ENCODE measurements at places on chromosomes 16 and 17.

GRCh38 chr17:59292174-59292523 lies 39.3 kb upstream of the YPEL2 start:
- no peak for DNase-seq

DNA sequence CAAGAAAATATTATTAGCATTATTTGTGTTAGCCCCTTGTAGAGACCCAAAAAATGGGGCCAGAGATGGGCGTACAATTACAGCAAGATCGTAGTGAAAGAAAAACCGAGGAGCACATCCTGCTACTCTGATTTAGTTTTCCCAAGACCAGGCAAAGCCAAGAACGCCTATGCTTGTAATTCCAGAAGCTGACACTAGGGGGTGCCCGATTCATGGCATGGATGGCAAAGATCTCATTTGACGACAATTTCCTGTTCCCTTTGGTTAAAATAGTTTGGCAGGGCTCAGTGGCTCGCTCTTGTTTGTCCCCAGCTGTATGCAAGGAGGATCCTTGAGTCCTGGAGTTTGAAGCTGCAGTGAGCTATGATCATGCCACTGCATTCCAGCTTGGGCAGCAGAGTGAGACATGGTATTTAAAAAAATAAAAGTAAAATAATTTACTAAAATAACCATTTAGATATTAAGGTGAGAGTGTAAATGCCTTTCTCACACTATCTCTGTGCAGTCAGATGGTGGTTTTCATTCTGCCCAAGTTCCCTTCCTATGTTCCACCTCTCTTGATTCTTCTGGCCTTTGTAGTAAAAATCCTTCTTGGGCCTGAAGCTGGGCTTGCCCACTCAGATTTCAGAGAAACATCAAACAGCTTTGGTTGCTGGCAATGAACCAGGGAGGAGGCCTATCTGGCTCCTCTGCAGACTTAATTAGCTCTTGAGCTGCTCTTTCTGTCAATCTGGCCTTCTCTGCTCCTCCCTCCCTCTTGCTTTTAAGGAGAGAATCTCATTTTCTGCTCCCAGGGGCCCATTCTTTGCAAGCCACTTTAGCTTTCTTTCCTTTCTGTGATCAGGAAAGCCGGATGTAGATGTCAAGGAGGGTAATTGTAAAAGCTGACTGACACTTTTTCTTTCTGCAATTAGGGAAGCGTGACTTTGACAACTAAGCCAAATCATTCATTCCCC lies 31.2 kb downstream of the TMEM238L start:
- peak; percentile 26 for DNase-seq

DNA sequence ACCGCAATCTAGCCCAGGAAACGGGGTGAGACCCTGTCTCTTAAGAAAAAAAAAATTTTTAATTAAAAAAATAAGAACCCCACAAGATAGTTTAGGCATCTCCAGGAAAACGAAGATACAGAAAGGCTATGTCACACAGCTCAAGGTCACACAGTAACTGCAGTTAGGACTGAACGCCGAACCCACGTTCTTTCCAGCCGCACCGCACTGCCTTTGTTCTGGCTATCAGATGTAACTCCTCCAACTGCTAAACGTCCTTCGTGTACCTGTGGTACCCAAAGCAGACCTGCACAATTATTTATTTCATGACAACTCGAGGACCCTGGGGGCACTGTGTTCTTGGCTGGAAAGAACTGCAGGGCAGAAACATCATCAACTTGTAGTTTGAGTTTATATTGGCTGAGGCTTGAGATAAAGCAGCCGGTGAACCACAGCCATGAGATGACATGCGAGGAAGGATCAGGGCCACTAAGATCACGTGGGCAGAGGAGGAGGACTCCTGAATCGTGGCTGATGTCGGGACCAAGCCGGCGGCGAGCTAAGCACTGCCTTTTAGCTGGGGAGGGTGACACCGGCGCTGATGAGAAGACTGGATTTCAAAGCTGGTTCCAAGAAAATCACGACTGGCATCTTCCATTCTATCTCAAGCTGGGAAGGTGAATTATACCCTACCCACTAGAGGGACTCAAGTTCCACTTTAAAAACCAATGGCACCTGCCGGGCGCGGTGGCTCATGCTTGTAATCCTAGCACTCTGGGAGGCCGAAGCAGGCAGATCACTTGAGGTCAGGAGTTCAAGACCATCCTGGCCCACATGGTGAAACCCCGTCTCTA lies 20.7 kb upstream of the MNT start:
- no peak for DNase-seq

DNA sequence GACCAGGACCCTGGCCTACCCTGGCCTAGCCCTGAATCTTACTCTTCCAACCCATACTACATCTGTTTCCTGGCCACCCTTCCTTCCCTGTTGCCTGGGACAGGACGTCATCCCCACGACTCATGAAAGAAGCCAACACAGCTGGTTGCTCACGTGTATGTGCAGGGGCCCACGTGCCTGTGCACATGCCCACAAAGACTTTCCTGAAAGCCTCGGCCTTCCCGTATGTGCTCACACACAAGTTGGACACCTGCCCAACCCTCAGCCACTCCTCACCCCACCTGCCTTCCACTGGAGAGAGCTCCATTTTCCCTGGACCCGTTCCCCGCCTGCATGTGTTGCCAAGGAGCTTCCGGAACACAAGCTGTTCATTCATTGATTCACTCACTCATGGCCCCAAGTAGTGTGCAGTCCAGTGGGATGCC lies 7.0 kb downstream of the PLXDC1 start:
- no peak for DNase-seq

DNA sequence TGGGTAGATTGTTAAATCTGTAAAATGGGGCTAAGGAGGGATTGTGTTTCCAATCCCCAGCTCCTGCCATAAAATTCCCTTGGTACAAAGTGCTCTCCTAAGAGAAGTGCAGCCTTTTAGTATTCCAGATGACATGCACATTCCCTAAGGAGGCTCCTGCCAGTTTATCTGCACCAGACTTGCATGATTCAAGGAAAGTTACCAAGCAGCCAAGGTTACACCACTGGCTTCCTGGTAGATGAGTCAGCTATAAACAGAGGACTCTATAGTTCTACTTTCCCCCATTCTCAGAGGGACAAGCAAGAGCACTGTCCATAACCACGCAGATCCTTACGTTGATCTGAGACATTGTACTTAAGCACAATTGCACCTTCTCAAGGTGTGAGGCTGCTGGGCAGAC lies 1.9 kb downstream of the CALB2 start:
- no peak for DNase-seq

- no peak for DNase-seq
Observed at GRCh38 chr17:17754719-17755686, 73.7 kb downstream of the RAI1 start.

DNA sequence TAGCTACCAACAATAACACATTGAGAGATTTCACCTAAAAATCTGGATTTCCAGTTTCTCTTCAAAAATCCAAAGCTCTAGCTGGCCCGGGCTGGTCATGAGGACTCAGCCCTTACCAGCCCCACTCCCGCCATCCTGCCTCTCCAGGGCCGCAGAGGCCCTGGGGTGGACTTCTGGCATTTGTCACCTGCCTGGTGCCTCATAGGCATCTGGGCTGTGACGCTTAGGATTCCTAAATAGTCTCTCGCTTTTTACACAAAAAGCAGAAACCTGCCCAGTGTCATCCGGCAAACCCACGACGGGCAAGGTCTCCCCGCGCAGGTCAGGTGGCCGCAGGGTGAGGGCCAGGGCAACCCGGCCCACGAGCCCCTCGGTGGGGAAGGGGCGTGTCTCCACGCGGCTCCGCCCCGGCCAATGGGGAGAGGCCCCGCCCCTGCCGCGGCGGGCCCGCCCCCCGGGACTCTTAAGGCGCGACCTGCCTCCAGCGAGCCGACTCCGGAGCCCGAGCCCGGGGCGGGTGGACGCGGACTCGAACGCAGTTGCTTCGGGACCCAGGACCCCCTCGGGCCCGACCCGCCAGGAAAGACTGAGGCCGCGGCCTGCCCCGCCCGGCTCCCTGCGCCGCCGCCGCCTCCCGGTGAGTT lies at the start of gene VASN:
TSS of gene VASN (plus strand) at position 492 of the 644 bp plus-strand sequence. CDS start 9,030 bp downstream, outside the sequence.
- peak; percentile 72 for DNase-seq

- peak; percentile 51 for DNase-seq
Observed at GRCh38 chr17:63707151-63707550, 7.2 kb upstream of the LIMD2 start.

GRCh38 chr17:8481089-8481488 lies 45.4 kb downstream of the NDEL1 start:
- no peak for DNase-seq

DNA sequence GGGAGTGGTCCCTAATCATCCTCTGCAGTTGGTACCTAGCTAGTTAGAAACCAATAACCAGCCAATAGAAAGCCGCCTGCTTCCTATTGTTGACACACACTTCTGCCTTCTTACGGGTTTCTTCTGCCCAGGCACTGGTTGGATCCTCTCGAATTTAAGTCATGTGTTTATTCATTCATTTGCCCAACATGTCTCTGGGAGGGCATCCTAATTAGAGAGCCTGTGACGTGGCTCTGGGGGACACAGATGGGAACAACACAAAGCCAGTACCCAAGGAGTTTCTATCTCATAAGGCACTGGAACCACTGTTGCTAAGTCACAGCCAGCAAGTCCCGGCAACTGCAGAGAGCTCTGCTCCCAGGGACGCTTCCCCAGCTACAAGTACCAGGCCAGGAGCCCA lies 300.7 kb upstream of the TNRC6C start:
- DNase-seq, result no peak

DNA sequence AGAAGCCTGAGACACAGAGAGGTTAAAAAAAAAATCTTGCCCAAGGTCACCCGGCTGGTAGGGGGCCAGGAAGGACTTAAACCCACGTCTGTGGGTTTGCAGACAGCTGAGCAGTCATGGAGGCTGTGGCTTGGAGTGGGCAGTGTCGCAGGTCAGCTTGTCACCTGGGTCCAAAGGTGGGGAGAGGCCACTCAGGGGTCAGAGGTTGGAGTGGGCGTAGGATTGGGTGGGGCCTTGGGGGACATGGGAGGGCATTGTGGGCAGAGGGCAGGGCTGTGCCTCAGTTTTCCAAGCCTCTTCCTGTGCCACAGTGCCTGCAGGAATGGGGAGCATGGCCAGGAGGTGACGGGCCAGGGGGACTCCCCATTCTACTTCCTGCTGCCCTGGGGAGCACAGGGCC lies 2.0 kb upstream of the NDRG4 start:
- no peak for DNase-seq

- DNase-seq, result no peak
Observed at GRCh38 chr16:7185165-7185564, 147.5 kb upstream of the RBFOX1 start.

- peak; percentile 4 for DNase-seq
Observed at GRCh38 chr17:73952480-73953205, 250.8 kb upstream of the RPL38 start.

- DNase-seq, result no peak
Observed at GRCh38 chr16:26981266-26981938, 85.3 kb upstream of the C16orf82 start.

- no peak for DNase-seq
Observed at GRCh38 chr17:29789196-29790170, 140.5 kb downstream of the SSH2 start.

DNA sequence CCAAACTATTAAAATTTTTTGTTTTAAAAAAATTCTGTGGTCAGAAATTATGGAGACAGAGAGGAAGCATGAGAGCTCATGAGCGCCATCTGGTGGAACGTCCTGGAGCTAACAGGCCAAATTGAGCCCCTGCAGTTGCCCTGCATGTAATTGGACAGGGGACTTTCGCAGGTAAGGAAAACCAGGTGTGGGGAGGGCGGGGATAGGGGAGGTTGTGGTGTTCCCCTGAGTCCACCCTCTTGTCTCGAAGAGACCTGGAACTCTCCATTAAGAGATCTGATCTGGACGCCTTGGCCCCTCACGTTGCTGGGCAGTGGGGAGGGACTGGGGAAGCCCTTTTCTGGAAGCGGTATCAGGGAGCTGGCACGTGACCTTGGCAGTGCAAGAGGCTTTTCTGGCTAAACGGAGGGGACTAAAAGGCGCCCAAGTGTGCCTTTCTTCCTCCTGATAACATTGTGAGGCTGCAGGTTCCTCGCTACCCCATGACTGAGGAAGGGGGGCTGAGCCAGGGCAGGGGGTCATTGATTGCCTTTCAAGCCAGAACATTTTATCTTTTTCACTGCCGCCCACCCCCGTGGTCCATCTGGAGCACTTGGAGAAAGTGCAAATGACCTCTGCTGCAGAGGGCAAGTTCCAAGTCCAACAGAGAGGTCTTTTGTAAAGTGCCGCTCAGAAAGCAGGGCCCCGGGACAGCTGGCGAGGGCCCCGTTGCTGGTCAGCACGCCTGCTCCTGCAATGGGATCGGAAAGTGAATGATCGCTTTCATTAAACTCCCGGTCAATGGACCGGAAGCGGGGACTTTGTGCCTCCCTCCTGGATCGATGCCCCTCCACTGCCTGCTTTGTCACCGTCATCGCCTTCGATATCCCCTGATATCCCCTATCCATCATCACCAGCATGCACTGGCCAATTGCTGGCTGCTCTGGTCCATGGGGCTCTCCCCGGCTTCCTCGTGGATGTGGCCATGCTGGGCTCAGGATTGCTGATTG lies 18.4 kb downstream of the PDILT start:
- peak; percentile 41 for DNase-seq

GRCh38 chr17:18004884-18005305 lies 32.2 kb downstream of the DRC3 start:
- DNase-seq, result no peak

DNA sequence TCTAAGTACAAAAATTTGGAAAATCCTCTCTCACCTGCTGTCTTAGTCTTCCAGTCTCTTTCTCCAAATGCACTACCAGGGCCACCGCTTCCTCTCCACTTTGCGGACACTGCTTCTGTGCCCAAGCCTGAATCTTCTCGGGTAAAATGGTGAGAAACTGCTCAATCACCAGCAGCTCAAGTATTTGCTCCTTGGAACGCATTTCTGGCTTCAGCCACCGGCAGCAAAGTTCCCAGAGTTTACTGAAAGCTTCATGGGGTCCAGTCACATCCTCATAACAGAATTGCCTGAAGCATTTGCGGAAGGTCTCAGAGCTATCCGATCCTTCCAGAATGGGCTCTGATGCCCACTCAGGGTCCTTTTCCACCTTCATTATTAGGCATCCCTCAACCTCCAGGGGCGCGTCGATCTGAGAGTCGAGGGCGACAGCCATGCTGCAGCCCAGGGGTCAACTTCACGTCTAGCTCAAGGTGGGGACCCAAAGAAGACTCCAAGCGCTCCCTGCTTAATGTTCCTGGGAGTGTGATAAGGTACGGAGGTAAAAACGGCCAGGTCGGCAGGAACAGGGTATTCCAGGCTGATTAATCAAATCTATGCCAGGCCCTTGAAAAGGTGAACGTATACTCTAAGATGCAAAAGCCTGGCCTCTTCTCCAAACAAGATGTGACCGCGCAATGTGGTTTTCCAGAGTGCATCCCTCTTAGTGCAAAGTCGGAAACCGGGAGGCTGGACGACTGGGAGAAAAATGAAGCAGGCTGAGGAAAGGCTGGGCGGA lies 763 bp downstream of the ZKSCAN2 start:
- DNase-seq, result no peak

GRCh38 chr17:67459985-67460384 lies 82.9 kb downstream of the PITPNC1 start:
- DNase-seq, result no peak

GRCh38 chr17:2137342-2138098 lies 82.6 kb downstream of the HIC1 start:
- no peak for DNase-seq

GRCh38 chr17:20111538-20111937 lies 102.4 kb downstream of the SPECC1 start:
- no peak for DNase-seq

- DNase-seq, result peak; percentile 57
Observed at GRCh38 chr17:36188891-36189306, 7.7 kb downstream of the CCL3L1 start.
